A172 (cell line): ENCODE measurements at places on chromosomes 3 and 15.

DNA sequence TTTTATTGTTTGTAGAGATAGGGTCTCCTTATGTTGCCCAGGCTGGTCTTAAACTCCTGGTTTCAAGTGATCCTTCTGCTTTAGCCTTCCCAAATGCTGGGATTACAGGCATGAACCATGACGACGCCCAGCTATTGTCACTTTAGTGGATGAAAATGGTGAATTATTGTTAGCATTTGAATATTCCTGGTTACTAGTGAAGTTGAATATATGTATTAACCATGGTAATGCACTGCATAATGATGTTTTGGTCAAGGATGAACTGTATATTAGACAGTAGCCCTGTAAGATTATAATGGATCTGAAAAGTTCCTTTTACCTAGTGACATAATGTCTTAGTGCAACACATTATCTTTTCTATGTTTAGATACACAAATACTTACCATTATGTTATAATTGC, 50.4 kb upstream of the KCNAB1 start:
- no peak for DNase-seq

GRCh38 chr3:141011232-141011996, 39.7 kb upstream of the SPSB4 start:
- peak; percentile 62 for DNase-seq

- DNase-seq = no peak
These were observed 30.3 kb downstream of the GPD1L start for GRCh38 chr3:32136703-32137102.

GRCh38 chr3:157347577-157348303, 88.9 kb upstream of the PTX3 start:
- no peak for DNase-seq

- DNase-seq = no peak
These were observed 218.0 kb downstream of the ZNF385D start for GRCh38 chr3:21533002-21533401.

DNA sequence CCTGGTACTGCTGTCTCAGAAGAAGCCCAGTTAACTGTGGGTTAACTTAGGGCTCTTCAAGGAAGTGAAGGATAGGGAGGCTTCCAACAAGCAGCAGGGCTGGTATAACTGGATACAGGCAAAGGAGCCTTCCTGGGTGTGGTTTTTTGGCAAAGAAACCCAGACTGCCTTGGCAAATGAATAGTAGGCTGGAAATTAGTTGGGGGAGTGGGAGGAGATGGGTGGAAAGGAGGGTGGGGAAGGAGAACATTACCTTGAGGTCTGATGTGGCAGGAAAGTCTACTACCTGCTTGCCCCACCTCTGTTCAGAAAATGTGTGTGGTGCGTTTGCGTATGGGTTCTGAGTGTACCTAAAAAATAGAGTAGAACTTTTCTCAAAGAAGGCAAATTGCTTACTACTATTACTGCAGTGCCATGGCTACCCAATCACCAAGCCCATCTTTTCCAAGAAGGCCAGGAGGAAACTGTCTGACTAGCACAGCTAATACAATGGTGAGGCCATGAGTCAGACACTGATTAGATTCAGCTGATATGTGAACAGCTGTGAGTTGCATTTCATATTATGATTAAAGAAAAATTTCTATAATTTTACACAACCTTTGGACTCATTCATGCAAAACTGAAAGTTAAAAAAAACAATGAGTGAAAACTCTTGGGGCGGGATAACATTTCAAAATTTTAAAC, 55.2 kb downstream of the SPTSSB start:
- peak; percentile 51 for DNase-seq

DNA sequence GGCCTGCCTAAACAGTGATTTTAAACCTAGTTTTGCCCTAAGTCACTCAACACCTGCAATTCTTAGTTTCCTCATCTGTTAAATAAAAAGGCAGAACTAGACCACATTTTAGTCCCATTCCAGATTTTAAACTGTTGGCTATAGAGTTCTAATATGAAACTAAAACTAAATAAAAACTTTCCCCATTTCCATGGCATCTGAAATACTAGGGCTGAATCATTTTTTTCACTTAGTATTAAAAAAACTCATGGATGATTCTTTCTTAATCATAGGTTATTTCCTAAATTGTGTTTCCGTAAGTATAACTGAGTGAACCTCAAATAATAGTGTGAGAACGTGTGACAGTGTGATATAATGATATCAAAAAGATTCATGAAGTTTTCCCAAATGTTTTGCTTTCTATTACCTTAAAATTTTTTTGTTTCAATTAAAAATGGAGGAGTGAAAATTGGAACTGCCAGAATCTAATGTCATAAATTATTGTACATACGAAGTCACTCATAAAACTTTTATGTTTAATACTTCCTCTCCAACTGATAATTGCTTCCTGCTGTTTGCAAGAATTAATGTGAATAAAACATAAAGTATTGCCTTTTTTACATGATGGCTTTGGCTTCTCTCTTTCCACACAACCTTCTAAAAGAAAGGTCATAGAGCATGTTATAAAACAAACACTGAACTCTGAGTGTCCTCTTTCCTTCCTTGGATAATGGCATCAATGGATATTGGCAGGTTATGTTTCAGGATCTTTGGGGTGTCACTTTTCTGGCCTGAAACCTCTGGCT, 315.1 kb upstream of the MME start:
- DNase-seq = no peak

GRCh38 chr3:99663977-99664376, 25.6 kb downstream of the COL8A1 start:
- no peak for DNase-seq

DNA sequence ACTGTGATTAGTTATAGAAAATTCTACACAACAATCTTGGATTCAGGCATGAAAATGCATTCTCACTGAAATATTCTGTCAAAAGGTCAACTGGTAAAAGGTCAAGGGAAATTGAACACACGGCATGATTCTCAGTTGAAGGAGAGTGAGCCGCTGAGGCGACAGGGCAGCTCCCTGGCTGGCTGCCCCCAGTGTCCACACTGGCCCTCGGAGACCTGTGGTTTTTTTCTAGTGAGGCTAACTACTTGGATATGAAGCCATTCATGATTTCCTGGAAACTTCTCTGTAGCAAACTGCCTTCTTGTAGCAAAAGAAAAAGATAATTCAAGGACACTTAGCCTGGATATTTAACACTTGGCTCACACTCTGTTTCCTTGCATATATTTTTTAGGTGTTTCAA, 37.2 kb downstream of the AADACL2 start:
- peak; percentile 54 for DNase-seq

DNA sequence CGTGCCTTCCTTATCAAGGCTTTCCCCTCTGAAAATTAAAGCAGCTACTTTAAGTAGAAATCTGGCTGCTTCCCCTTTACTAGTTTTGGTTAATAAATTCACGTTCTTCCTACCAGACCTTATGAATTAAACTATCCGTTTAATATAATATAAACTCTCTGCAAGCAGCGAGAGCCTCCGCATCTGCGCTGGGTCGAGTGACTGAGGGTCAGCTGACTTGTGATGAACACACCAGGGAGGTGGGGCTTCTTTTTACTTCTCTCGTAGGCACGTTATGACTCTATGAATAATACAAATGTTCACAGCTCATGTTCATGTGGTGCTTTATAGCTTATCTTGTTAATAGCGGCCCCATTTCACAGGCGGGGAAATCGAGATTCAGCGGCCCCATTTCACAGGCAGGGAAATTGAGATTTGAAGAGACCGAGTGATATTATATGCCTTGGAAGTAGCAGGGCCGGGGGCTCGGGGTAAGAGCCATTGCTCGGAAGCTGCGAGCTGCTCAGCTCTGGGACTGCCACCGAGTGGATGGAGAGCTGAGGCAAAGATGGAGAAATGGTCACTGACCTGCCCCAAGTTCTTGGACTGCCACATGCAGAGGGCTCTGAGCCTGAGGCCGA, 8.3 kb downstream of the MUC4 start:
- no peak for DNase-seq

DNA sequence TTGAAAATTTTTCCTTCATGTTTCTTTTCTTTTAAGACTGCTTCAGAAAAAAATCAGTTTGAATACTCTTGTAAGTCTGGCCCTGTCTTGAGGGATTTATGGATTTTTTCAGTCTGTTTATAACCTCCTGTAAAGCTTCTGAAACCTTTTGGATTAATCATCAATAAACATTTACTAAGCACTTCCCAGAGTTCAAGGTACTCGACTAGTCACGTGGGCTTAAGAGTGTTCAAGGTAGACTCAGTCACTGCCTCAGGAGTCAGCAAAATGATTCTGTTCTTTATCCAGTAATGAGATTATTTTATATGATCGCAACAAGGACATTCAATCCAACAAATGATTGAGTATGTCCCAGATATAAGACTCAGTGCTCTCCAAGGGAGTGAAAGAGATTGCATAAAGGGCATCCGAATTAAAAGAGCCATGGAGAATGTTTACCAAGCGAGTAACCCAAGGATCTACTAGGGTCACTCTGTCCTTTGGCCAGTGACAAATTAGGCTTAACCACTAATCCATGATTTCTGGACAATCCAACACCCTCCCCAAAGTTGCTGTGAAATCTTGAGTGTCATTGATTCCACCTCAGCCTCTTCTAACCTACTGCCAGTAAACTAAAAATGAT, 726.6 kb upstream of the NAALADL2 start:
- DNase-seq = no peak

DNA sequence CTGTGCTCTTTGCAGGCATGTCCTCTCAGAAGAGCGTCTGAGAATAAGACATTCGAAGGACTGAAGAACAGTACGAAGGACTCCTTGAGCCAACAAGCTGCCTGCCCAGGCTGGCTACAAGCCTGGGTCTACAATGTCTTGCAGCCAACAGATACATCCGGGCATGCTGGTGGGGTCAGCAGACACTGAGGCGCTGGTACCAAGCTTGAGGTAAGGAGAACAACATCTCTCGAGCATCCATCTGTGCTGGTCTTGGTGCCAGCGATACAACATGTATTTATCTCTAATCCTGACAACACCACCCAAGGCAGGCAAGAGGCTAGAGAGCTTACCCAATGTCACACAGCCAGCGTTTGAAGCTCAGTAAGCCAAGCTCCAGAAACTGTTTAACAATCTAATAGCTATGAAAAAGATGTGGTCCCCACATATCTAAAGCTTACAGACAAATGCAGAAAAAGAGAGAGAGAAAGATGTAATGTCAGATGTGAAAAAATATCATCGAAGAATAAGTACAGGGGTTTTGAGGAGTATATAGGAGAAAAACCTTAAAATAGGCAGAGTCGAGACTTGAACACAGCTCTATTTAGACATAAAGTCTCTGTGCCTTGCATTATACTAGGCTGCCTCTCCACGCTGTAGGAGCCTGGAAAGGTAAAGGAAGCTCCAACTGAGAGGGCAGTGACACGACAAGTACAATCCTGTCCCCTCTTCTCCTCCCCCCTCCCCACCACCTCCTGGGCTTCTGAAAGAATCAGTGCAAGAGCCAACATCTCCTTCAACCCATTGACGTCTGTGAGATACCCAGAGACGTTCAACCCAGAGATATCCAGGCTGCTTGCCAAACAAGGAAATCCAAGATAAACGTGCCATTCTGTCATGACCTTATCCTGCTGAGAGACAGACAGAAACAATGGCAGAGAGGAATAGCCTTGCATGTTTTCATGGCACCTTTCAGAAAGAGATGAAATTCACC, 39.4 kb downstream of the WWTR1 start:
- peak; percentile 12 for DNase-seq

- DNase-seq = no peak
These were observed 660.8 kb upstream of the UBE2E2 start for GRCh38 chr3:22542311-22542710.

GRCh38 chr15:38672273-38672672, 107.7 kb upstream of the RASGRP1 start:
- DNase-seq = no peak

DNA sequence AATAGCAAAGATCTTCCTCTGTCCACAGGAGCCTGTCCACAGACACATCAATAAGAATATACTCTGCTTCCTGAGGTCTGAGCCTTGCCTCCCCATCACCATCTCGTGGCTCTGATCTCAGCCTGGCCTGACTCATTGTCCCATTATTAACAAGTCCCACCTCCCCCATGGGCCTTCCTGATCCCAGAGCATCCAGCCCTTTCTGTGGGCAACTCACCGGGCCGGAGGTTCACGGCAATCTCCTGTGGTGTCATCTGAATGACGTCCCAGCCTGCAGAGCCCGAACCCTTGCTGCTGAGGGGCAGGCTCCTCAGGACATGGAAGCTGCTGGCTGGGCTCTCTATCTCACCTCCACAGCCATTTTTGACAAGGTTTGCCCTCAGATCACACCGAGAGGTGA, 28.1 kb downstream of the ITGB5 start:
- peak; percentile 89 for DNase-seq

DNA sequence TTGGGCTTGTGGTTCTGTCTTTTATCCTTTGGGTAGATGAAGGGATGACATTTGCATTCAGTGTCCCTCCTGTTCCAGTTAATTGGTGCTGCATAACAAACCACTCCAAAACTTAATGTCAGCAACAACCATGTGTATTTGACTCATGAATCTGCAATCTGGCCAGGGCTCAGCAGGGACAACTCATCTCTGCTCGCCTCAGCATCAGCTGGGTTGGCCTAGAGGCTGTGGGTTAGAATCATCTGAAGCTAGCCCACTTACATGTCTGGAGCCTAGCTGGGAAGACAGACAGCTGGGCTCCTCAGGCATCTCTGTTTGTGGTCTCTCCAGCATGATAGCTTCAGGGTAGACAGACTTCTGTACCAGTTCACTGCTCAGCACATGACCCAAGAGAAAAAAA, 92.0 kb downstream of the TMEM108 start:
- no peak for DNase-seq

GRCh38 chr3:134944429-134944828, 149.4 kb downstream of the EPHB1 start:
- DNase-seq = no peak
